ENCODE measurements at places on chromosomes 7 and 10.
A peak's percentile ranks its signal among the peaks of the same experiment; 100 is the strongest.

- DNase-seq, result no peak
Observed at GRCh38 chr10:71031026-71031425, 142.7 kb upstream of the PCBD1 start.

GRCh38 chr7:127578036-127578684 is 7.2 kb downstream of the GCC1 start:
- peak; percentile 27 for DNase-seq

- DNase-seq, result no peak
Observed at GRCh38 chr10:30902621-30903396, 128.9 kb downstream of the ZNF438 start.

DNA sequence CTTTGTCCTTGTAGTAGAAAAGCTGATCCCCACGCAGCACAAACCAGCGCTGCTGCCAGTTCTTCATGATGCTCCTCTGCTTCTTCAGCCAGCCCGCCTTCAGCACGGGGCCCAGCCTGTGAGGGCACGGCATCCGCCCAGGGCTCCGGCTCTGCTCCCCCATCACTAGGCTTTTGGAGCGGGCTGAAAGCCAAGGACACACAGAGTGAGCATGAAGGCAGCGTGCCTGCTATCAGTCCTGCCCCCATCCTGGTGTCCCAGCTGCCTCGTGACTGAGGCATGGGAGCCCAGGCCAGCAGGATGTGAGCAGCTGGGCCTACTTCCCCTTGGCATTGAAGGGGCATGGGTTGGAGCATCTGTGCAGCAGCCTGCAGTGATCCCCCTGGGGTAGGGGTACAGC is 21.9 kb downstream of the ARHGAP22 start:
- no peak for DNase-seq

DNA sequence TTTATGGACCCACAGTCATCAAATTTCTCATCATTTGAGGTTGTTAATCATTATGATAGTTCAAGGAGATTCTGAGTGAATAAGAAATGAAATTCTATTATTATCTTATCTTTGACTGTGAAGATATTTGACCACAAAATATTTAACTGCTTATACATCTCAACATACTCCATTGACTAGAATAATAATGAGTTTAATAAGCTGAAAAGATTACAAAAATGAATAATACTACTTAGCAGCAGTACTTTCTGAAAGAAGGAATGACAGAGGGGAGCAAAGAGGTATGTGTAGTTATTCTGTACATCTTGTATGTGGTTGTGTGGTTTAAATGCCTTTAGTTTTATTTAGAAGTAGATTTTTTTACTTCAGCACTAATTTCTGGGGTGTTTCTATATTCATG is 214.2 kb downstream of the PRKG1 start:
- peak; percentile 59 for DNase-seq

GRCh38 chr7:148121401-148121800 is 469.2 kb upstream of the C7orf33 start:
- DNase-seq, result no peak

DNA sequence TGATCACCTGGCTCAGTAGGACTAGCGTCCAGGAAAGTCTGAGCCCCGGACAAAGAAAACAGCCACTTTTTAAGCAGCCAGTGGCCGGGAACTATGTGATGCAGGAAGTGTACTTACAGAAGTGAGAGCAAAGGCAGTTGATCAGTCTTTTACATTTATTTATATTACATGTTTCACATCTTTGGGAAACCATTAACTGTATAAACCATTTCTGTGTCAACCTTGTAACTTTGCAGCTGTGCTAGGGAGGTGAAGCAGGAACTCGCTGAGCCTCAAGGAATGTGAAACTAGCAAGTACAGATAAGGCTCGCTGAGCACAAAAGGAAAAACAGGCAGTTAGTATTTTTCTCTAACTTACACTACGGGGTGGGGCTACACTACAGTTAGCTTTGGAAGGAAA is 39.9 kb upstream of the HECW1 start:
- peak; percentile 33 for DNase-seq

DNA sequence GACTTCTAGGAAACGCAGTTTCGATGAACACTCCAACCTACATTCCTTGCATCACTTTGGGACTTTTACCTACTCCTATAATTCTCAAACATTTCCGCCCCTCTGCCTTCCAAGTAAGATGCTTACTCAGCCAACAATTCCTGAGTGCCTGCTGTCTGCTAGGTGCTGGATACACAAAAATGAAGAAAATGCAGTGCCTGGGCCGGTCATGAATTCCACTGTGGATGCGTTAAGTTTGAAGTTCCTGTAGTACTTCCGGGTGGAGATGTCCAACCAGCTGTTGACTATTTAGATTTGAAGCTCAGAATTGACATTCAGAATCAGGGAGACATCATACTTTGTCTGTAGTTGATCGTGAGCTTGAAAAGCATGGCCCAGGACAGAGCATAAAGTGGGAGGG is 89.2 kb downstream of the LYZL1 start:
- no peak for DNase-seq

DNA sequence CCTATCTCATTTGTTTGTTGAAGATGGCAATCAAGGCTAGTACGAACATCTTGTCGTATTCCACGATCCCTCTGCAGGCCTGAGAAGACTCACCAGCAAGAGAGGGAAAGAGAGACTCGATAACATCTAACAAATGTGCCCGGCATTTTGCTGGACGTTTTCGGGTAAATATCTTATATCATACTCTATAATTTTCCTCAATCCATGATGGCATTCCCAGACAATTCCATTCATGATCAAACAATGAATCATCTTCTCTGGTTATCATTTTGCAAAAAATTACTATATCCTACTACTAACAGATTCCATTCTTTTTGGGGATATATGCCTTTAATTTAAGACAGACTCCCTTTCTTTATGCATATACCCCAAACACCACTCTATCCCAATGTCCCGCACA is 118.1 kb downstream of the TYW1B start:
- peak; percentile 20 for DNase-seq

DNA sequence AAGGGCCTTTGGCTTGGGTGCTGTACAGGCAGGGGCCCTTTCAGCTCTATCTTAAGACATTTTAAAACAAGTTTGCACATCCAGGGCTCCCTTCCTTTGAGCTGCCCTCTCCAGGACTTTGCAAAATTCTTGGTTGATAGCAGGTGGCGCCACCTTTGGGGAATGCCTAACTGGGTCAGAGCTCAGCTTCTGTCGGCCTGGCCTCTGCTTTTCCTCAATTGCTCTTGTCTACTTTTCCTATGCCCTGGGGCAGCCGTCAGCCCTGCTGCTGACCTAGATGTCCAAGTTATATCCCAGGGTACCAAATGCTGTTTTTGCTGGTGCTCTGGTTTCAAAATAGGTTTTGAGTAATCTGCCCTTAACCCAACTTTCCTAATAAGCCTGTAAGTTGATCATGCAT is 65.8 kb downstream of the APBB1IP start:
- DNase-seq, result no peak

DNA sequence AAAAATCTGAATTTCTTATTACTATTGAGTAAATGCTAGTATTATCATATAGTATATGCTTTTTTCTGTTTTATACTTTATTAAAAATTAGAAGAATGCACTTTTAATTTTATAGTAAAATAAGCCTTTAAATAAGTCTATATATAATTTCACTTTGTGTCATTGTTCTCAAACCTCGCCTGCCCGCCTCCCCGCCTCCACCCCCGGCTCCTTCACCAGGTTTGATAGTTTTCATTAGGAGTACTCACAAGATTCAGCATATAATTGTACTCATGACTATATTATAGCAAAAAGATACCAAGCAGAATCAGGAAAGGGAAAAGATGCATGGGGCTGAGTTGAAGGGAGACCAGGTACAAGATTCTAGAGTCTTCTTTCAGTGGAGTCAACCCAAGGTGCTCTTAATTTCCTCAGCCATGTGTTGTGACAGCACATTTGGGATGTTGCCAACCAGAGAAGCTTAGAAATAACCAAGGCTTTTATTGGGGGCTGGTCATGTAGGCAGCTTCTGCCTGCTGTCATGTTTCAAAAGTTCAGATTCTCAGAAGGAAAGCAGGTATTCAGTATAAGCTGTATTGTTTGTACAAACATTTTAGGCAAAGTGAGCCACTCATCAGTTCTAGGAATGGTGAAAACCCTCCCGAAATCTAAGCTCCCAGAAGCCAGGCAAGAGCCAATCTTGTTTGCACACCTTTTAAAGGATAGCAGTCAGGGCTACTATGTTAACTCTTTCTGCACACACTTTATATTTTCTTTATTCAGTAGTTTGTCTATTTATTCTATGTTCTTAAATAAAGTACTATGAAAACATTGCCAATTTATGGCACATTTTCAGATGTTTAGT is 12.3 kb downstream of the NHLRC2 start:
- DNase-seq, result no peak

- no peak for DNase-seq
Observed at GRCh38 chr7:1359681-1360485, 99.4 kb downstream of the MICALL2 start.

GRCh38 chr10:30432622-30433305 is 1.2 kb upstream of the MAP3K8 start:
- no peak for DNase-seq

DNA sequence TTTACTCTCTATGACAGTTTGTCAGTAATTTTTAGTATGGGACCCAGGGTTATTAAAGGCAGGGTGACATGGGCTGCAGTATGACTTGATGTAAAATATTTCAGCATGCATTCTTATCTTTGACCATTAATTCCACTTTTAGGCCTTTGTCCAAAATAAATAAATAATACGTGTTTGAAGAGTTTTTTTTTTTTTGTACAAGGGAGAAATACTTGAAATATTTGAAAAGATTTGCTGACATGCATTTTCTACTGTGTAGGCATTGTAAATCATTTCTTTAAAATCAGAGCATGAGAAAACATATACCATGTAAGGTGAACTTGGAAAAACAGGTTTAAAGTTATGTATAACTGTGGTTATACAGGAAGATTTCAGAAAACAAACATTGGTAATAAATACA is 23.5 kb downstream of the NRG3 start:
- no peak for DNase-seq

- no peak for DNase-seq
Observed at GRCh38 chr10:6140965-6141295, 52.1 kb downstream of the RBM17 start.

GRCh38 chr10:94370501-94370900 is 7.8 kb upstream of the NOC3L start:
- no peak for DNase-seq

GRCh38 chr7:129530795-129531391 is 28.6 kb downstream of the SMKR1 start:
- DNase-seq, result peak; percentile 75

GRCh38 chr7:2022021-2022409 is 210.7 kb downstream of the MAD1L1 start:
- no peak for DNase-seq

GRCh38 chr10:56599201-56599600 is 238.1 kb upstream of the ZWINT start:
- DNase-seq, result no peak

DNA sequence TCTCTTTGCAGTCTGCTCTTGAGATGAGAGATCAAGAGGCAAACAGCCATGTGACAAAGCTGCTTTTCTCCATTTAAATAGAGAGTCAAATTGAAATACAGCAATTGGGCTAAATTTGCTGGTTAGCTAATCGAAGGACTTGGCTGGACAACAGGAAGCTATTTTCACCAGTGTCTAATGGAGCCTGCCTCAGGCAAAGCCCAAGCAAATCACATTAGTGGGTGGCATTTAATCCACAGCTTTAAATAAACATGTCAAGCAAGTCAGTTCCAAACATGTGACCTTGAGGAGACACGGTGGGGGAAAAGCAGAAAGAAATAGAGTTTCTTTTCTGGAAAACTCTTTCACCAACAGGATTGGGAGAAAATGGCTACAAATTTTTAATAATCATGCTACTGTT is 180.5 kb upstream of the AOAH start:
- no peak for DNase-seq

DNA sequence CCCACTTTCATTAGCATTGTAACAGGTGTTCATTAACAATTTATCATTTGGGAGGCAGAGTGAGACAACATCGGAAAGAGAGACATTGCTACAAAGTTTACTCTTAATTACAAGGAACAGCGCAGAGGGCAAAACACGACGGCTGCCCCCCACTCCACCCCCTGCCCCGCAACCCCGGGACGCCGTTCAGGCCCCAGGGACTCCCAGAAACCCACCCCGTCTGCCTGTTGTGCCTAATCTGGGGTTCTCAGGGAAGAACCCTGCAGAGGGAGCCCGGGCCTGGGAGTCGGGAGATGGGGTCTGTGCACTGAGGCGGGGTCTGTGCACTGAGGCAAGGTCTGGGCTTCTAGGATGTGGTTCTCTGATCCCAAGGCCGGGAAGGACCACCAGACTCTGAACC is 25.2 kb downstream of the UNCX start:
- no peak for DNase-seq

GRCh38 chr7:17030559-17030958 is 148.8 kb upstream of the AGR3 start:
- no peak for DNase-seq

- DNase-seq, result no peak
Observed at GRCh38 chr10:69892406-69892805, 90.7 kb downstream of the COL13A1 start.

DNA sequence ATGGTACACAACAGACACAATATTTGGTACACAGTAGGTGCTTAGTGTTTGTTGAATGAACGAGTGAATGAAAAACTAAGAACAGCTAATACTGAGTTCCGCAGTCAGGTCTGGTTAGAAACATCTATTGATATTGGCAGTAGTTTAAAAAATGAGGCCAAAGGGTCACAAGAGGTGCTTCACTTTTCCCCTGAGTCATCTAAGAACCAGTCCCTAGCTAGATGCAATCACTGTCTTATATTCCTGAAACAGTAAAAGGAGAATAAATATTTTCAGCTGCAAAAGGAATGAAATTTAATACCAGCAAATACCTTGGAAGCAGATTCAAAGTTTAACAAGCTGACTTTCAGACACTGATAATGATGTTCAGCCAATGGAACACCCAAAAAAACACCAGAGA is 54.5 kb downstream of the SCRN1 start:
- DNase-seq, result no peak

DNA sequence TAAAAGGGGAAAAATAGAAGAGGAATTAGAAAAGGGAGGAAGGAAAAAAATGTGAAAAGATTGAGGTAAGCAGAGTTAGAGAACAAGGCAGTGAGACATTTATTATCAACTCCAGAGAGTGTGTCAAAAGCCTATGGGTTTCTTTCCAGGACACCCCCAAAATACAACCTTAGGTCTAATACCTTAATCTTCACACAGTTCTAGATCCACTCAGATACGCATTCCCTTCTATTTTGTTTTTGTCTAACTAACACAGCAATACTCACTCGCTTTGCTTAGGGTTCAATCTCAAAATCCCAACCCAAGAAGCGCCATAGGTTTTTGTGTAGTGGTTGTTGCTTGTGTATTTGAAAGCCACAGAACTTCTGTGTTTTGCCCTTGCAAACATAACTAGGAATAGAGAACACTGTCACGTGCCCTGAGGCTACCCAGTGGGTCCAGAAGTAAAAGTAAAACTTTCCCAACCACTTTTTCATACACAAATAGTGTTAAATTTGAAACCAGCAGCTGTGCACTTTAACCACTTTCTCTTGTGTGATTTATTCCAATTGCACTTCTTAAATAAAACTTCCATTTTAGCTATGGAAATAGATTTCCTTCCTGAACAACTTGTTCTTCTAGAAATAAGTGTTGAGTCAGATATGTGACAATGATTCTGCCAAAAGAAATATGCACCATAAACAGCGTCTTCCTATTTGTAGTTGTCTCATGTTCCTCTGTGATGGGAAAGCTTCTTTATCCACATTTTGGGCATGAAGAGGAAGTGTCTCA is 414.7 kb upstream of the GHITM start:
- DNase-seq, result no peak

All from amniotic epithelial cell (primary cell).